Amniotic epithelial cell (primary cell): ENCODE measurements at places on chromosomes 16 and 17.

GRCh38 chr17:79835470-79835899 is 3.8 kb downstream of the CBX4 start:
- no peak for DNase-seq

- peak; percentile 17 for DNase-seq
Measured at GRCh38 chr17:15513058-15513791, 45.8 kb upstream of the CDRT4 start.

- DNase-seq, result no peak
Measured at GRCh38 chr17:79890706-79891105, 51.5 kb upstream of the CBX4 start.

- no peak for DNase-seq
Measured at GRCh38 chr17:57342963-57343589, 86.8 kb downstream of the MSI2 start.

GRCh38 chr17:49471769-49472168 is 23.3 kb upstream of the NGFR start:
- no peak for DNase-seq
